ENCODE measurements at places on chromosomes 7 and 10.

DNA sequence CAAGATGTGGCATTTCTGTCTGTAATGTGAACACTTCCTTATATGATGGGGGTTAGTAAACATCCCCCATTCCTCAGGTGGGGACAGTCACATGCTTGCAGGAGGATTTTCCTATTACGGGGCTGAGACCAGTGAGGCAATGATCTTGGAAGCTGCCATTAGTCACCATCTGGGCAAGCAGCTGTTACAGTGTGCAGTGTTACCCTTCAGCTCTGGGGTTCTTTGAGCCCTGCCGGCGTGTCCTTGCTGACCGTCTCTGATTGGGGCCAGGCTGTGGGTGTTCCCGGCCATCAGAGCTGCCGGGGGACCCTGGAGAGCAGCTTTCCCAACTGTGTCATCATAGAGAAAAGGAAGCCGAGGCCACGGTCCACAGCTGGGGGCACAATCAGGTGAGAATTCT is 126.8 kb upstream of the FAM20C start:
- DNase-seq, result no peak

- DNase-seq, result no peak
These were observed 540.1 kb upstream of the FZD8 start for GRCh38 chr10:36182179-36182566.

- no peak for DNase-seq
These were observed 143.2 kb downstream of the SH3PXD2A start for GRCh38 chr10:103712146-103712545.

DNA sequence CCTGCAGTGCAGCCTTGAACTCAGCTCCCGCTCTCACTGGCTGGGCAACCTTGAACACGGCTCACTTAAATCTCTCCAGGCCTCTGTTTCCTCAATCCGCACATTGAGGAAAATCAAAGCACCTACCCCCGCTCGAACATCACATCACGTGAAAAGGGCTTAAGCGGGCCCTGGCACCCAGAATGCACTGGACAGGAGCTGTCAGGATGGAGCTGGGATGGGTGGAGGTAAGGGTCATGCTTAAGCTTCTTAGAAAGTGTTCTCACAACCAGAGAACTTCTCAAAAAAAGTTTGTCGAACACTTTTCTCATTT is 55.7 kb upstream of the MGMT start:
- DNase-seq, result no peak

DNA sequence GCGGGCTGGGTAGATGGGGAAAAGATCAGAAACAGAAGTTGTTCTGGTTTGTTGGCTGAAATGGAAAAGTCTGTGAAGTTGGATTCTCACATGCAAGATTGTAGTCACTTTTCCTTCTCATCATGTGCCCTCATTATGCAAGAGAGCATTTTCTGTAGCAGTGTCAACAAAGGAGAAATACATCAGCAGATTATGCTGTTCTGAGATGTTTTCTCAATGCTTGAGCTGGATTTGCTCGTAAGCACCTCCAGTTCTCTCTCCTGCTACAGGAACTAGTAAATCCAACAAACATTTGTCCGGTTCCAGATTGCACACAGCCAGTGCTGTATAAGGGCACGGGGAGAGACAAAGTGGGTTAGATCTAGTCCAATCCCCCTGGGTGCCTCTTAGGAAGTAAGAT is 90.0 kb downstream of the GATA3 start:
- no peak for DNase-seq

- DNase-seq, result no peak
These were observed 177.8 kb downstream of the CSTF2T start for GRCh38 chr10:51521605-51522004.

- no peak for DNase-seq
These were observed 1149.5 kb upstream of the POT1 start for GRCh38 chr7:126079151-126079550.

DNA sequence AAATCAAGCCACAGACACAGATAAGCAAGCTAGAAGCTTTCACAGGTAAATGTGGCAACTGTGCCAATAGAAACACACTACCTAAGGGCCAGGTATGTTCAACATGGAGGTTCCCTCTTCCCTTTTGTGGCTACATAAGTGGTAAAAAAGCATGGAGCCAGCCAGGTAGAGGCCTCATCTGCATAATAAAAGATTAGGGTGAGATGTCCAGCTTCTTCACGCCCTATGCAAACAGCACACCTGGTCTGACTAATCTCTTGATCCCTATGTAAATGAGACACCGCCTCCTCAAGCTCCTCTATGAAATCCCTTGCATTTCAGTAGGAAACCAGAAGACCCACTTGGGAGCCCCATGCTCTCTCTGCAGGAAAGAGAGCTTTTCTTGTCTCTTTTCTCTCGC is 282.2 kb downstream of the NEBL start:
- no peak for DNase-seq

DNA sequence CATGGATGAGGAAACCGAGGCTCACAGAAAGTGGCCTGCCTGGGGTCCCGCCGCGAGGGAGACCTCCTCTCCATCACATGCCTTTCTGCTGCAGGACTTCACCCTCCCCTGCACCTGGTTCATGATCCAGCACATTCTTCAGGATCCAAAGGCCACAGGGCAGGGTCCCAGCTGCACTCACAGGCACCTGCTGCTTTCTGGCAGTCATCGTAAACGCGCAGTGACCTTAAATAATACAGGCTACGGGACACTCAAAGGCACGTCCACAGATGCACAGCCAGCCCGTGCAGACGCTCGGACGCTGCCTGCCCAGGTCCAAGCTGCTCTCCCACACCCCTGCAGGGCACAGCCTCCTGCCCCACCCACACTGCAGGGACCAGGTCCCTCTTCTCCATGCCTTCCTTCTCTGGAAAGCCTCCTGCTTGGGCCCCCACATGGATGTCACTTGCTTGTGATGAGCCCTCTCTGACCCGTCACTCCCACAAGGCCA is 49.9 kb downstream of the CALML3 start:
- DNase-seq, result no peak

- no peak for DNase-seq
These were observed 1.6 kb downstream of the HOXA6 start for GRCh38 chr7:27145914-27146412.

DNA sequence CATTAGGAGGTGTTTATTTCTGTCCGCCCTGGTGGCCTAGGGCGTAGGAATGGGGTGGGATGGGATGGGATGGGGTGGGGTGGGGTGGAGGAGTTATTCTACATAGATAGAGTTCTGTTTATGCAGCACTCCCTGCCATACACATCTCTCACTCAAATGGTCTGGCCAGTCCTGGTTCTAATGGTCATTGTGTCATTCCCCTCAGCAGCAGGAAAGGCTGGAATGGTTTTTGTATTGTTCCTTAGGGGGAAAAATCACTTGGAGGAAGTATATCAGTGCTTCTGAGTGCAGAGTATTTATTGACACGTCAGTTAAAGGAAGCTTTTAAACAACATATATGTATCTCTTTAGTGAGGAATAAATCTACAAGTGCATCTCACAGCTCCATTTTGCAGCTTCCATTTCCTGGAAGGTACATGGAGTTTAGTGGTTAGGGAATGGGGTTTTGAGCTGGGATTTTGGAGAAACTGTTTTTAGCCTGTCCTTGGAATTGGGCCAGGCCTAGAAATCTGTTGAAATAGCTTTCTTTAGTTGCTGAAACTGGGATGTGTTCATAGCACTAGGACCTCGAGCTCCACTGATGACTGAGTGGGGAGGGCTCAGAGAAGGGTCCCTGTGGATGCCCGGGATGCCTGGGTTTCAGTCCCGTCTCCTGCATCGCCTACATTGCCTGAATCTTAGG is 8.3 kb downstream of the TSPAN14 start:
- DNase-seq, result no peak

DNA sequence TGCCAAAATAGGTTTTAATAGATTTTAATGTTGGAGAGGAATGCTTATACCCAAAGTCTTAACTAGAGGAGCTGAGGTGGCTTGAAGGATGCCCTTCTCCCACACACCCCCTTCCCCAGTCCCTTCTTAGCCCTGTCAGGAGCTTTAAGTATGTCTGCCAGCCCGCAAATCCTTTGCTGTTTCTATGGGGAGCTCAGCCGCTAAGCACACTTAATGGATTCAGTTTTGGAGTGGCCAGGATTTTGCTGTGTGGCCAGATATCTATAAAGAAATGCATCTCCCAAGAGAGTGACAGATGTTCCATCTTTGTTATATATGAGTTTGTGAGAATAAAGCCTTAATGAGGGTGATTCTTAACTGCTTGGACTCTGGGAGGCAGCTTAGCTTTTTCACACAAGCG is 152.9 kb upstream of the ZNF32 start:
- no peak for DNase-seq

GRCh38 chr10:70908406-70909296 is 20.3 kb upstream of the PCBD1 start:
- DNase-seq, result no peak

- DNase-seq, result no peak
These were observed 105.5 kb upstream of the AKR1E2 start for GRCh38 chr10:4720463-4720862.

- DNase-seq, result peak; percentile 60
These were observed 92.4 kb downstream of the KIF20B start for GRCh38 chr10:89793649-89794254.

- DNase-seq, result no peak
These were observed 81.4 kb upstream of the PLPP4 start for GRCh38 chr10:120375666-120376065.

DNA sequence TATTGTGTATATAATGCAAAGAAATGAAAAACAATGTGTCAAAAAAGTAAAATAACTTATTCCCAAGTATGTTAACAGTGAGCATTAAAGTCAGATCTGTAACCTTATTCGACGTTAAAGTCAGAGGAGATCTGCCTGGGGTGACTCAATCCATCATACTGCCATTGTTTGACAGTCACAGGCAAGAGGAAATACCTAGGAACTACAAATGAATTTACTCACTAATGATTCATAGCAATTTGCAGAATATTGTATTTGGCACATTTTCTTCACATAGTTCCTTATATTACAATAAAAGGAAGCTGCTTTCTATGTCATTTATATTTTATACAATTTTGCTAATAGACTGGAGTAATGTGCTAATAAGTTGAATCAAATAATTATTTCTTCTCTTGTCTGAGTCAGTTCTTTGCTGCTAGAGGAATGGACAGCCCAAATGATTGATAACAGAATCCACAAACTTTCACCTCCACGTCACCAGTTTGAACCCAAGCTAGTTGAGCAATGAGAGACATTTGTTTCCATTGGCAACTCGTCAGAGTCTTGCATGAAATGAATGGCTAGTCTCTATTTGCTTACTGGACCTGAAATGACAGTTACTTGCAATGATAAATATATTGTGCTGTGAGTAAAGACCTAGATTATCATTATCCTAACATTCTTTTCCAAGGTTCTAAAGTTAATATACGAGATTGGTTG is 48.5 kb upstream of the TMEM106B start:
- DNase-seq, result peak; percentile 56

GRCh38 chr10:127338399-127339110 is 142.2 kb upstream of the INSYN2A start:
- no peak for DNase-seq

DNA sequence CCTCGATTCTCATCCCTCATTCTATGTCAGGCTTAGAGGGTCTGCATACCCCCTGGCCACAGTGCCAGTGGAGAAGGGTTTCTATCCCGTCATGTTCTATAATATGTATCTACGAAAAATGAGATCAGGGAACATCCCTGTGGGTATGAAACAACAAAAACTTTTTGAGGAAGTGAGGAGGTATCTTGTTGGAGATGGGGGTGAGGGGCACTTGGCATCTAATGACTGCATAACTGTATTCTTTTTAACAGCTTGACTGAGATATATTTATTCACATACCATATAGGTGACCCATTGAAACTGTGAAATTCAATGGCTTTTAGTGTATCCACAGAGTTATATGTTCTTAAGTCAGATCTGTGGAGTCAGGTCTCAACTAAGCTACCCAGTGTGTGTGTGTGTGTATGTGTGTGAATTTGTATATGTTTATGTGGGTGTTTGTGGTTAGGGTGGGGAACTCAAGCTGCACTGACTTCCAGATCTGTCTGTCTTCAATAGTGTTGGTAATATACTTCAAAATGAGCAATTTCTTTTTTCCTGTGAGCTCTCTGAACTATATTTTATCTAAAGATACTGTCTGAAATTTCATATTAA is 528.9 kb downstream of the CNTNAP2 start:
- DNase-seq, result no peak

- DNase-seq, result peak; percentile 60
These were observed 12.9 kb upstream of the VIM start for GRCh38 chr10:17214971-17215781.

GRCh38 chr7:22632674-22633073 is 94.3 kb upstream of the IL6 start:
- DNase-seq, result peak; percentile 89

- DNase-seq, result no peak
These were observed 255.3 kb downstream of the CELF2 start for GRCh38 chr10:11272915-11273389.

DNA sequence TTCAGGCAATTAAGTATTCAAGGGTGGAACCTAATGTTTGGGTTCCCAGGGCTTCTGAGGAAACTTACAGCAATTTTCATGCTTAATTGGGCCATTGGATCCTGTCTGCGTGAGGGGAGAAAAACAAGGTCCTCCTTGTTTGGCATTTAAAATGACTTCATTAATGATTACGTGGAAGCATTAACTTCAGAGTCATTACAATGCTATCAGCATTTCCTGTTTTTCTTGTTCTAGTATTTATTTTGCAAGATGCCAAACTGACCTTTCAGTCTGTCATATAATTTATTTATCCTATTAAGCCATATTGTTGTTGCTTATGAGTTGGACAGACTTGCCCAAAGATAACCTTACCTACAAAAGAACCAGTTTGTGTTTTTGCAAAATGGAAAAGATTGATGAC is 324.1 kb upstream of the LRRN3 start:
- no peak for DNase-seq

- no peak for DNase-seq
These were observed 859.6 kb upstream of the KCND2 start for GRCh38 chr7:119413314-119413805.

- DNase-seq, result no peak
These were observed 15.6 kb downstream of the MKX start for GRCh38 chr10:27730041-27730440.

DNA sequence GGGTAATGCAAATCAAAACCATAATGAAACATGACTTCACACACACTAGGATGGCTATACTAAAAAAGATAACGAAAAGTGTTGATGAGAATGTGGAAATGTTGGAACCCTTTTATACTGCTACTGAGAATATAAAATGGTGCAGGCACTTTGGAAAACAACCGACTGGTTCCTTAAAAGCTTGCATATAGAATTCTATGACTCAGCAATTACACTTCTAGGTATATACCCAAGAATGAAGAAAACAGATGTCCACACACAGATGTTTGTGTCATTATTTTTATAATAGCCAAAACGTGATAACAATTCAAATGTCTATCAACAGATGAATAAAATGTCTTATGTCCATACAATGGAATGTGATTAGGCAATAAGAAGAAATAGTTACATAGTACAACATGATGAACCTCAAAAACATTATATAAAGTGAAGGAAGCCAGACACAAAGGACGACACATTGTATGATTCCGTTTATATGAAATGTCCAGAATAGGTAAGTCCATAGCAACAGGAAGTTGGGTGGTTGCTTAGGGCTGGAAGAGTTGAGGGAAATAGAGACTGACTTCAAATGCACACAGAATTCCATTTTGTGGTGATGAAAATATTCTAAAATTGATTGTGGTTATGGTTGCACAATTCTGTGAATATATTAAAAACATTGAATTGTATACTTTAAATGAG is 148.3 kb upstream of the PHYHIPL start:
- no peak for DNase-seq

GRCh38 chr10:70650718-70651117 is 21.6 kb upstream of the ADAMTS14 start:
- no peak for DNase-seq
